ENCODE measurements at places on chromosomes 7 and 10. TPM values are rescaled to one million over a fixed set of nuclear protein-coding genes. Genes with fewer than 3 reads are reported as not detected.

GRCh38 chr10:86252079-86252478, 114.5 kb downstream of the GRID1 start:
- DNase-seq: no peak

DNA sequence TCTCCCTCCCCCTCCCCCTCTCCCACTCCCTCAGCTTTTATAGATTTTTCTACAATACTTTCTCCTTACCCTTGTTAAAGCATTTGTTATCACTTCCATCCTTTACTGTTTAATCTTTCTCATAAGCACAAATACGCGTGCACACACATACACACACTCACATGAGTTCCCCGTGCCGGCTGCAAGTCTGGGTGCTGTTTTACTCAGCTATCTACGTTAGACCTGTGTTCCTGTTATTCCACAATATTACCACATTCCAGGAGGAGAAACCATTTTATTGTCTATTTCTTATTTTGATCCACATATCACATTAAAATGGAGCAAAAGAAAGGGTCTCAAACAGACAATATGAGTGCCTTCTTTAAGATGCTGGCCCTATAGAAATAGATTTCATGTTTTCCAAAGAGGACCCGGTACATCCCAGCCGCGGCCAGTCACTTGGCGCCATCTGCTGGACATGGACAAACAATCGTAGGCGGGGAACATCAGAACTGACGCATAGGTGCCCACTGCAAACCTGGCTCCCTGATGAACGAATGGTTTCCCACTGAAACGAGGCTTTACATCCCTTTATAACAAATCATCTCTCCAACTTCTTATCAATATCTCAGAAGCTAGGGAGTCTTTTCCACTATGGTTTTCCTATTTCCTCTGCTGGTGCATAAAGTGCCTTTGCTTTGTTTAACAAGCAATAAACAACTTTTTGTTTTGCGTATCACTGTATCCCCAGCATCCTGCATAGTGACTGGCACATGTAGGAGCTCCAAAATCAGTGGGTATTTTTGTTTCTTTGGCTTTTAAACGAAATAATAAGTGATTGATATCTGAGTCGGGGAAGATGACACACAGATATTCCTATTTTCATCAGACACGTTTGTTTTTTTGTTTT, 25.2 kb upstream of the OPTN start:
- DNase-seq: peak; percentile 43

GPNMB gene
- total RNA-seq: 2.7 TPM

HYAL4 gene
- not detected for total RNA-seq

GRCh38 chr10:113920875-113921274, 66.4 kb downstream of the NHLRC2 start:
- no peak for DNase-seq

DNA sequence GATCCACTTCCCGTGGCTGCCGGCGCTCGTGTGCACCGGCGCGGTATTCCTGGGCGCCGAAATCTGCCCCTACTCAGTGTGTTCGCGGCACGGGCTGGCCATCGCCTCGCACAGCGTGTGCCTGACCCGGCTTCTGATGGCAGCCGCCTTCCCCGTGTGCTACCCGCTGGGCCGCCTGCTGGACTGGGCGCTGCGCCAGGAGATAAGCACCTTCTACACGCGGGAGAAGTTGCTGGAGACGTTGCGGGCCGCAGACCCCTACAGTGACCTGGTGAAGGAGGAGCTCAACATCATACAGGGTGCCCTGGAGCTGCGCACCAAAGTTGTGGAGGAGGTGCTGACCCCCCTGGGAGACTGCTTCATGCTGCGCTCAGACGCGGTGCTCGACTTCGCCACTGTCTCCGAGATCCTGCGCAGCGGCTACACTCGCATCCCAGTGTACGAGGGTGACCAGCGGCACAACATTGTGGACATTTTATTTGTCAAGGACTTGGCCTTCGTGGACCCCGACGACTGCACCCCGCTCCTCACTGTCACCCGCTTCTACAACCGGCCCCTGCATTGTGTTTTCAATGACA, 1.3 kb downstream of the CNNM1 start:
- no peak for DNase-seq

GRCh38 chr7:16412274-16413254, 8.8 kb downstream of the CRPPA start:
- DNase-seq: no peak

DNA sequence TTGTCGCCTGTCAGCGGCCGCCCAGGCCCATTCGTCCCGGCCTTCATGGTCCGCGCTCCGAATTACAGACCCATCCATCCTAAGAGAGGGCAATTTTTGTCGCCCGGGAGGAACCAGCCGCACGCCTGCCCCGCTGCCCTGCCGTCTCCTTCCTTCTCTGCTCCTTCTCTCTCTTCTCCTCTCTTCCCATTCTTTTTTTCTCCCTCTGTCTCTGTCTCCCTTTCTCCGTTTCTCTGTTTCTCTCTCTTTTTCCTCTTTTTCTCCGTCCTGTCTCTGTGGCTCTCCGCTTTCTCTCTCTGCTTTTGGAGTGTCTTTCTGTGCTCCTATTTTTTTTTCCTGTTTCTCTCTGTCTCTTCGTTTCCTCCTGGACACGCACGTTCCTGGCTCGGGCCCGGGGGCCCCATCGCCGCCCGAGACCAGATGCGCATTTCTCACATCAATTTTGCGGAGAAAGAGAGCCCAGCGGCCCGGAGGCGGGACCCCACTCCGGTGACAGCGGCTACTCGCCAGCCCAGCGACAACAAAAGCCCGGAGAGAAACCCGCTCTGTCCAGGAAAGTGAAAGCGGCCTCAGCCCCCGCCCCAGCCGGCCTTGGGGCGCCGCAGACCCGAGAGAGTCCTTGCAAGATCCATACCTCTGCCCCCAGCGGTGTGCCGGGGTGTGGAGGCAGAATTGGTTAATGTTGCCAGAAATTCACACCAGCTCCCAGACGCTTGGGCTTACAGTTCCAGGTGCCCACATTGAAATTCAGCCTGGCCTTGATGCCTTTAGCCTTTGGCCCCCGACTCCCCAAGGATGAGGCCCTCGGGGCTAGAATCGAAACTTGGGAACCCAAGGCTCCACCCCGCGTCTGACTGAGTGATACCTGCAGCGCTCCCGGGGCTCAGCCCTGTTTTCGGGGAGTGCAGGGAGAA, 4.1 kb downstream of the LBX1 start:
- DNase-seq: no peak

- no peak for DNase-seq
Observed at GRCh38 chr7:92988051-92988450, 129.7 kb downstream of the SAMD9 start.

POLR3A gene
- 14.1 TPM for total RNA-seq

DNA sequence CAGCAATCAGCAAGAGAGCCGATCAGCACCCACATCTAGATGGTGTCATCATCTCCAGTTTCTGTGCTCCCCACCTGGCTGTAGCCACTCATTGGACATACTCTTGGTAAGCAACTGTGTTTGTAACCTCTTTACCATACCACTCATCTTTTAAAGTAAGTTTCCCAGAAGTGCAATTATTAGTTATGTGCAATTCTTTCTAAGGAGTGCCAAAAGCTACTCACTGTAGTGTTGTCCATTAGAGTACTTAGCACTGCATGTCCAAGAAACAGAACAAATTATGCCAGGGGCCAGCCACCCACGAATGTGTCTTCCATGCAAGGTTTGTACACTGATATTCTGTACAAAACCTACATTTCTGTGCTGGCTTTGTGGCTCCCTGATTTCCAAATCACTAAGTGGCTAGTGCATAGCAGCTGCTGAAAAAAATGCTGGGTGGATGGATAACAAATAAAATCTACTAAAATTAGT, 131.9 kb downstream of the SRPK2 start:
- DNase-seq: no peak

GRCh38 chr10:43305876-43306275, 39.0 kb upstream of the RASGEF1A start:
- no peak for DNase-seq

GRCh38 chr10:33330543-33331378, 3.7 kb downstream of the NRP1 start:
- DNase-seq: peak; percentile 77

CTAGE8 gene
- not detected for total RNA-seq

DNA sequence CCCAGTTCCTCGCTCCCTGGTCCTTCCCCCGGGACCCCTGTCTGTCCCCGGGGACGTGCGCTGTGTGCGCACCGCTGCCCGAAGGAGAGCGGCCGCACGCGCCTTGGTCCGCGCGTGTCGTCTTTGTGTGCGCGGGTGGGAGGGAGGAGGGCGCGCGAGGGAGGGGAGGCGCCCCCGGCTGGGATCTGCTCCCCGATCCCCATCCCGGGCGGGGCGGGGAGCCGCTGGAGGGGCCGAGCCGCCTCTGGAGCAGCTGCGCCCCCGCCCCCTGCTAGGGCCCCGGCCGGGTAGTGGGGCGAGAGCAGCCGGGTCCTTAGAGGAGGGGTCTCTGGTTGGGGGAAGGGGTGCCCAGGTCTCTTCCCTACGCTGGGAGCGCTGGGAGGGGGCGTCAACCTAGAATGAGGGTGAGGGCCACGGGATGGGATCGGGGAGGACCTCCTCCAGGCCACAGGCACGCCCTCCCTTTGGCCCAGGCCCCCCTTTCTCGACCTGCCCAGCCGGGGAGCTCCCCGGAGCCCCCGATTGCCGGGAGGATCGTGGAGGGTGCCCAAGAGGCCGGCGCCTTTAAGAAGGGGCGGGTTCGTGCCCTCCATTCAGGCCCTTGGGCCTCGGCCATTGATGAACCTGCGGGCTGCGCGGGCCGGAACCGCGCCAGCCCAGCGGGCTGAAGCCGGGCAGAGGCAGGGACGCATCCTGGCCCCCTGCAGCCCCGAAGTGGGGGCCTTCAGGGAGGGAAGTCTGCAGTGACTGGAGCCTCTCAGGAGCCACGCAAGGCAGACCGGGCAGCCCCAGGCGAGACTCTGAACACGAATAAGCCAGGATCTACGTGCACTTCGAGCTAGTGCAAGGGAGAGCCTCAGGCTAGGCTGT, 678 bp downstream of the SH2B2 start:
- DNase-seq: no peak

DNA sequence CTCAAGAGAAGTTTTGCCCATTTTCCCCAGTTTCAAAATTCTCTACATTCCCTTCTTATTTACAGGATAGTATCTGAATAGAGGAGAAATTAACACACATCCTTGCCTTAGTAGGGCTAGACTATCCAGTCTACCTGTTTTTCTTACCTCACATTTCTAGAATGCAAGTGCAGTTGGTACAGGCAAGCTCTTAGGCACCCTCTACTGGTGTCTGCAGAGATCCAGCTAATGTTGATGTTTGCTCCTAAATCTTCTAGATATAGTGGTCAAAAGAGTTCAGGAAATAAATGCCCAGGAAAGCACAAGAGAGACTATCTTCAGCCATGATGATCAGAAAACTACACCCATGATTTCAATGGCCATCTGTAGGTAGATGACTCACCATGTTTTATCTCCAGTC, 205.3 kb downstream of the HTR7 start:
- DNase-seq: no peak

DNA sequence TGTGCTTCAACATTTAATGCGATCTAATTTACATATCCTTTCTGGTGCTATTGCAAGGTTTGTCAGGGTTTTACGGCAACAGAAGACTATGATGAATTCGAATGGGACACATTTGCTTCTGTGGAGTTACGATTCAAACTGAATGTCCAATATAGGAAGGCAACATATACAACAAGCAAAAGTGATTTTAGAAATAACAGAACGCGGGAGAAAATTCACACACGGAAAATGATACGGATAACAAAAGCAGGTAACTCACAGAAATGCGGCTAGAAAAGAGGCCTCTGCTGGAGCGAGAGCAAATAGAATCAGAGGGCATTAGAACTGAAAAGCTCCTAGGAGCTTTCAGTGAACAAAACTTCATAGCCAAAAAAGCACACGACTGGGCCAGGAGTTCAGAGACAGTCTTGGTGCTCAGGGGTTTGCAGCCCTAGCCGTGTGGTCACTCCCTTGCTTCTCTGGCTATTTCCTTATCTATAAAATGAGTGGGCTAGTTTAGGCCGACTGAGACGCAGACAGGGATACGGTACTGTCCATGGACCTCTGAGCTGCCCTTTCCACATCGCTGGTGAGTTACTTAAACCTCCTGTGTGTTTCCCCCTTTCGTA, 557 bp upstream of the TAX1BP1 start:
- no peak for DNase-seq

C10orf105 gene
- not detected for total RNA-seq

DNA sequence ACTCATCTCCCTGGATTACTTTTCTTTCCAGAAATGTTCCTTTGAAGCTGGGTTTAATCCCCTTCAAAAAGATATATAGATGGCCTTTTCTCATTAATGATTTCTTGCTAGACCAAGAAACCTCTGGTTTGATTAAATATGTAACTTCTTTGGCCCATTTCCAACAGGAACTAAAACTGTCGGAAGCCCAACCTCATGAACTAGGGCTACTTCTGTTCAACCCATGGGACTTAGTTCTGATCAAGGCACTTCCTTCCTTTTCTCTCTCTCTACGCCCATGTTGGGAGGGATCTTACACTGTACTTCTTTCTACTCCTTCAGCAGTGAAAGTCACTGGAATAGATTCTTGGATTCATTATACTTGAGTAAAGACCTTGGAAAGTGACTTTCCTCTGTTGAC, 83.6 kb downstream of the TMEM106B start:
- no peak for DNase-seq

OR2A12 gene
- not detected for total RNA-seq

STAG3 gene
- total RNA-seq: not detected

CTNNA3 gene
- 0.23 TPM for total RNA-seq

- no peak for DNase-seq
Observed at GRCh38 chr10:111211706-111212105, 134.9 kb downstream of the ADRA2A start.

CDK14 gene
- total RNA-seq: 1.2 TPM

DNAH11 gene
- 0.40 TPM for total RNA-seq

- DNase-seq: no peak
Observed at GRCh38 chr7:18962031-18962430, 155.4 kb downstream of the TWIST1 start.

- DNase-seq: no peak
Observed at GRCh38 chr10:51629934-51630639, 69.3 kb downstream of the CSTF2T start.

SPDYE8 gene
- 0.52 TPM for total RNA-seq

DNA sequence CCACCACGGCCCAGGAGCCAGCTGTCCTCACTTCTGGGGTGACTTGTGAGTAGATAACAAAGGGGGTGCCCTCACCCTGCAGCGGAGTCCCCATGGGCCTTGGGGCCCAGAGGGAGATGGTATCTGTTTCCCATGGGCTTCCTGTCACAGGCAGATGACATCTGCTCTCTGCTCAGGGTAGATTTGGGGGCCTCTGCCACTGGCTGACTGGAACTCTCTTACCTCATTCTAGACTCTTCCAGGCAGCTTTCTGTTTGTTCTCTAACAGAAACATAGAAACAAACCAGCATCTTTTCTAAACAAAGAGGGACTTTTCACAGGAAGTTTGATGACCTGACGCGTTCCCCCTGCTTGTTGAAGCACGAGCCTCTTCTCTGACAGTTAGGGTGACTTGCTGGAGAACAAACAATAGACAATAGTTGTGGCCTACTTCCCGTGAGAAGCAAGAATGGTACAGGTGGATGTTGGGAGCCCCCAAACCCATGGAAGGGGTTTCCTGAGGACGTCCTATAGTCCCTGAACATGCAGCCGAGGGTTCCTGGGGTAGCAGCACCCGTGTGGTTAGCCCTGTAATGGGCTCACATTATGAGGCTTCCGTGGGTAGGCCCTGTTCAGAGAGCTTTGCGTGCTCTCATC, 61.6 kb downstream of the GRK5 start:
- DNase-seq: no peak

DNA sequence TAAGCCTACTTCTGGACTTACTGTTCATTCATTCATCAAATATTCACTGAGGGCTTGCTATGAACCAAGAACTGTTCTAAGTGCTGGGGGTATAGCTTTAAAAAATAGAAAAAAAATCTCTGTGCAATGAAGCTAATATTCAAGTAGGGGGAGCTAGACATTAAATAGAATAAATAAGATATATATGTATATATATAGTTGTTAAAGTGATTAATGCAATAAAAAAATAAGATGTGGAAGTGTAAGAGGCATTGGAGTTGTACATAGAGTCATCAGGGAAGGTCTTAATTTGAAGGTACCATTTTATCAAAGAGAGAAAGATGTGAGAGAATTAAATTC, 181.2 kb upstream of the AGR3 start:
- no peak for DNase-seq

Measured in NCI-H460 (cell line).